ENCODE measurements at places on chromosomes 7 and 10.
A peak's percentile ranks its signal among the peaks of the same experiment; 100 is the strongest.

DNA sequence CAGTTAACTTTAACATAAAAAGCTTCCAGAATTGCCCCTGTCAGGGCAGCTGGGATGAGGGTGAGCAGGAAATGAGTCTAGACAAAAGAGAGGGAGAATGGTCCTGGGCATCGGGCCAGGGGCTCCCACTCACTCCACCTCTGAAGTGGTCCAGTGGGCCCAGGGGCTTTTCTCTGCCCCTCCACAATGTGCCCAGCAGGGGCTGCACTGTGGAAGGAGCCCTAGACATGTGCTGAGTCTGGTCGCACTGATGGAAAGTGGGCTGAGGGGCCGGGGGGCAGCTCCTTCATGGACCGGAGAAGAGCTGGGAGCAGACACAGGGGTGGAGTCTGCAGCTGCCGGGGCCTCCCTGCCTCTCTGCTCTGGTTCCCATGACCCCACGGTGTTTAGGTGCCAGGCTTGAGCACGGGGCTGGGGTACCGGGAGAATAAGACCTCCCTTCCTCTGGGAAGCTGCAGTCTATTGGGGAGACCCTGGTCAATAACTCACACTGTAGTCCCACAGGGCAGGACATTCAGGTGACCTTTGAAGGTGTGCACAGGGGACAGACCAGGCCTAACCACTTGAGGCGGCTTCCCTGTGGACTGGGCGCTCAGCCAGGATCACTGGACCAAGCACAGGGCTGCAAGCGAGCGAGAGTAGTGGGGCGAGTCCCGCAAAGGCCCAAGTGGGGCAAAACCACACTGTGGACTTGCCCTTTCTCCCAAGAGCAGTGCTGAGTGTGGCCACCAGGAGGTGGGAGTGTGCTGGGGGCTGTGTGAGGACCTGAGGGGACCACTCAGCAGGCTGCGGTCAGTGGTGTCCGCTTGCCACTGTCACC is 6.1 kb downstream of the ADCY1 start:
- DNase-seq, result no peak

DNA sequence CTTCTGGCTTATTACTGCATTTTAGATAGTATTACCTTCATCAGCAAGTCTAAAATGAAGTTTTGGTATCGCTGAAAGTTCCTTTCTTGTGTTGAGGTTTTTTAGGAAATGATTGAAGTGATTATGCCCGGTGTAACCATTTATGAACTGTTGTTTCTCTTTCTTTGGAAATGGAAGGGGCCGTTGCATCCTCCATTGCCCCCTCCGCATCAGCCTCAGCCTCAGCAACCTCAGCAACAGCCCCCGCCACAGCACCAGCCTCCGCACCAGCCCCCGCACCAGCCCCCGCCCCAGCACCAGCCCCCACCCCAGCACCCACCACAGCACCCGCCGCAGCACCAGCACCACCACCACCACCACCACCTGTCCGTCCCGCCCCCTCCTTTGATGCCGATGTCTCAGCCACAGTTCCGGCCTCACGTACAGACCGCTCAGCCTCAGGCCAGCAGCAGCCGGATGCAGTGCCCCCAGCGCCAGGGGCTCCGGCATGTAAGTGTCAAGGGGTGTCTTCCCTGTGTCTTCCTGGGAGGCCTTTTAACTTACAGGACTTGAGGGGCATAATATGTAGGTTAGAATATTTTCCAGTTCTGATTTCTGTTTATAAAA is 72.6 kb downstream of the SHH start:
- DNase-seq, result no peak

DNA sequence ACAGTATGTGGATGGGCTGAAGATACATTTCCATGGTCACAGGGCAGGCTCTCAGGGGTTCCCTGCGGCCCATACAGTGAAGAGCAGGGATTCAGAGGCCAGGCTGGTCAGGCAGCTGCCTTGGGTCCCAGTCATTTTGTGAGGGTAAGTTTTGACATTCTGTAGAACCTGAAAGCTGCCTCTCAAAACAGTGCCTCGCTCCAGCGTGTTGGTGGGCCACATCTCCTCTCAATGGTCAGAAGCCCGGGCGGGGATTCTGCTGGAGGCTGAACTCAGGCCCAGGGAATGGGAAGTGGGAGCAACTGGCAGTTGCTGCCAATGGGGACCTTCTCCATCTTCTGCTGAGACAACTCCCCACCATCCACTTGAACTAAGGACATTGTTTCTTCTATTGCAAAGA is 190.0 kb downstream of the PTPN20 start:
- no peak for DNase-seq

DNA sequence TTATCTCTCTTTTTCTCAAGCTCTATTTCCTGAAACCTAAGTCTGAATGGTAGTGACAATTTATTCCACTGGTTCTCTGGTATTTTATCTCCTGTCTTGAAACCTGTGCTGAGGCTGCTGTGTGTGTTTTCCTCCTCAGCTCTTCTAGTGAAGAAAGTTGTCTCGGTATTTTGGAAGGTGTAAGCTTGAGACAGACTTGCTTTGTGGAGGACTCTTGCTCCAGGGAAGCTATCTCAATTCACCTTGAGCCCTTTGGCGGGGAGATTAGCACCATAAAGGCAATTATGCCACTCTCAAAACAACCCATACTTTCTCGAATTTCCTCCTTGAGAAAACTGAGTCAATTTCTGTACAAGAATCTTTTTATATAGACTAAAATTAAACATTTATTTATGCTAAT is 141.6 kb downstream of the THSD7A start:
- no peak for DNase-seq

GRCh38 chr7:105364684-105365083 is 24.0 kb downstream of the SRPK2 start:
- no peak for DNase-seq

- DNase-seq, result no peak
Observed at GRCh38 chr10:104359811-104360210, 6.2 kb downstream of the CFAP58 start.

GRCh38 chr7:131235489-131236317 is 92.0 kb upstream of the MKLN1 start:
- no peak for DNase-seq

DNA sequence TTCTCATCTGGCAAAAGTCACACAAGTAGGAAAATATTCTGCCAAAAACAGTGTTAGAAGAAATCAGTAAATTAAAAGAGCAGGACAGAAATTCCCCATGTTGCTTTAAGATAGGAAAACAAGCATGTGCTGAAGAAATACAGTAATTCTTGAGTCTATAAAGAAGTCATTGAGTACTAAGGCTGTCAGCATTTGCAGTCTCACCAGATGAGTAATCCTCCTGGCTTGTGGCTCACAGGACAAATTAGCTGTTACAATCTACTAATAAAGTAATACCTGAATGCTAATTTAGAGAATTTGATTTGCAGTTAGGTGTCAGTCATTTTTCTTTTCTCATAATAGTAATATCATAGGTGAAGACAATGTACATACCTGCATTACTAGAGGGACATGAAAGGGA is 1158.9 kb upstream of the CELF2 start:
- no peak for DNase-seq

GRCh38 chr7:119175911-119176627 is 951.6 kb downstream of the ANKRD7 start:
- peak; percentile 1 for DNase-seq

Data from SIG-M5 (cell line).